ENCODE measurements at places on chromosomes 5 and 9.

DNA sequence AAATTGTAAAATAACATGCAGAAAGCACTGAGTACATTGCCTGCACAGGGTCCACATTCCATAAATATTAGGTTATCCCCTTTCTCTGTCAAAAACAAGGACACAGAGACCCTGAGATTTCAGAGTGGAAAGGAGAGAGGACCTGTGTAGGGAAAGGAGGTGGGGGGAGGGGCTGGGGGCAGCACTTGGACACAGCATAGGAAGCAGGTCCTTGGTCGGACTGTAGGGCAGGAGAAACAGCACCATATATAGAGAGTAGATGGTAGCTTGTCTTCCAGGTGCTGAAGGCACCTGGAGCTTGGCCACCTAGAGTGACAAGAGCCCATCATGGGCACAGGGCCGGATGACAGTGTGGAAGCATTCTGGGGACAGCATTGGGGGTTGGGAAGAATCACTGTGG, 2.4 kb downstream of the TPM2 start:
- no peak for DNase-seq

- DNase-seq = no peak
Measured at GRCh38 chr5:94707359-94707758, 88.9 kb downstream of the SLF1 start.

DNA sequence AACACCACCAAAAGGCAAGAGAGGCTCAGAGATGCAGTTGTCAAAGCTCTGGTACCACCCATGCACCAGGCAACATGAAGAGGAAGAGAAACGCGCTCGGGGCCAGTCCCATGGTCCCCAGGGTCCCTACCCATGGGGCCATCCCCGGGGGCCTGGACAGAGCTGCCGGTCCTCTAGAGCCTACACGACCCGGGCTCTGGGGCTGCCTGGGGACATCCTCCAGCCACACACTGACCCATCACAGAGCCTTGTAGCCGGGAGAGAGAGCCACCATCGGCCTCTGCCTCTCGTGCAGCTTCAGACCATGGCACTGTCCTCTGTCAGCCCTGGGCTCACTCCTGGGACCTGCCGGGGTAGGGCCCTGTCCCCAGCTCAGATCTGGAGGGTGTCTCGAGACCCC, 23.7 kb downstream of the VAV2 start:
- DNase-seq = no peak

GRCh38 chr5:56094579-56095361, 100.0 kb upstream of the IL6ST start:
- no peak for DNase-seq

GRCh38 chr5:76224898-76225297, 141.7 kb downstream of the SV2C start:
- DNase-seq = no peak

DNA sequence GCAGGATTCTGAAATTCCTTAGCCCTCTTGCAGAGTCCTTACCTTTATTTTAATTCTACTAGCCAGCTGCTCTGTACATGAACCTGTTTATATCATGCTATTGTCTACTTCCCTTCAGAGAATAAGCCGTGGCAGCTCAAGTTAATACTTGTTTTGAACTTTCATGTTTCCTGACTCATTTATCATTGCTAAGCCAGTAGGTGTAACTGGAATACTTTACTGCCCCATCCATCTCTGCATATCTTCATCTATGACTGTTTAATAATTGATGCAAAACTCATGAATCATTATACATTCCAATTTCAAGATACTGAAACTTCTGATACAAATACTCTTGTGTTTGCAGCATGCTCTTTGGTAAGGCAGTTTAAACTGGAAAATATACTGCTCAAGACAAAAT, 174.7 kb downstream of the PPP2R2B start:
- peak; percentile 86 for DNase-seq

DNA sequence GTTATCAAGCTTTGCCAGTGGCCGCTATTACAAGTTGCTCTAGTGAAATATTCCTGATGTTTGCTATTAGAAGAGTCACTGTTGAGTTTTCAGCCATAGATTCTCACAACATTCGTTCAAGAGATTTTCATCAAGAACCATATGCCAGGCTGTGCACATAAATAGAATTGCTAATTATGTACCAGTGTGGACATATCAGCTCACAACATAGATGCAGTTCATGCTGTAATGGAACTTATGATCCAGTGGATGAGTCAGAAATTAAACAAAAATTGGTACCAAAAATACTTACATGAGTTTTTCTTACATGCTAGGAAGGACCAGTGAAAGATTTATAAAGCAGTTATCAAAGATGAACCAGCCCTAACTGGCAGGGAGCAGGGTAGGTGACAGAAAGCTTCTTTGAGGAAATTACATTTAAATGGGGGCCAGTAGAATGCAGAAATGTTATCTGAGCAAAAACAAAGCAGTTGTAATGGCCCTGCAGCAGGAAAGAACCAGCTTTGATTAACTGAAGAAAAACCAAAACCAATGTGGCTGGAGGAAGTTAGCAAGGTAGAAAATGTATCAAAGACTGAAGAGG, 404.2 kb downstream of the DNAH5 start:
- DNase-seq = no peak

DNA sequence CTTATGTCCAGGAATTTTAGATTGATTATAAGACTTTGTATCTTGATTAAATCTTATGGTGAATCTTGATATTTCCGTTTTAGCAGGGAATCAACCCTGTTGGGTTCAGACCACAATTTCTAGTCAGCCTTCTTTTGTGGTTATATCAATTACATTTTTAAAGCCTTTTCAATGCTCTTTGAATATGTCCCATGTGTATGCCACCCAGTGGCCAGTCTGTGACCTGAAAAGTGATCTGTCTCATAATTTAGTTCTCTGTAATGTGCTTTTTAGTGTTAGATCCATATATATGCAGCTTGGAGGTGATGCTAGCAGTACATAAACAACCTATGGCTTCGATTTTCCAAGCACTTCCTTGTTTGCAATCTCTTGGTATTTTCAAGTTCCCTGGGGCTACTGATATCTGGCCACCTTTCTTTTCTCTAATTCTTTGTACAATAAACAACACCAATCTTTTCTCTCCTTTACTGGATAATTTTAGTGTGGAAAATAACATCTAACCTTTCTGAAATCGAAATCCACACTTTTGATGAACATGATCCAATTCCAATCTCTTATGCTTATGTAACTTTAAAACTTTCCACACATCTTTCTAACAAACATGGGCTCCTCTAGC, 28.8 kb downstream of the PDE8B start:
- DNase-seq = peak; percentile 13

DNA sequence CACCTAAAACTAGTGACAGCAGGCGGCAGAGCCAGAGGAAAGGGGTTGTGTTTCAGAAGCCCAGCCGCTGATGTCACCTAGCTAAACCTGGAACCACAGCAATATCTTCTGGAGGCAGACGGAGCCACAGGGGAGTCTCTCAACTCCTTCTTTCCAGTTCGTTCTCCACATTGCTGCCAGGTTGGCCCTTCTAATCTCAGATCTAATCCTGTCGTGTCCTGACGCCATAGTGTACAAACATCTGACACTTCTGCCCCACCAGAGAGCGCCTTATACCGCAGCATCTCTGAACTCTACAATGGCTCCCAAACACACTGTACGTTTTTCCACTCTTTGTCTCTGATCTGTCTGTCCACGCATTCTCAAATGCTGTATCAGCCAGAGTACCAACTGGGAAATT, 240.0 kb downstream of the SMARCA2 start:
- no peak for DNase-seq

- peak; percentile 27 for DNase-seq
Measured at GRCh38 chr5:95731571-95732554, 727 bp downstream of the RHOBTB3 start.

GRCh38 chr5:58048185-58048925, 411.5 kb downstream of the PLK2 start:
- DNase-seq = no peak

All from RWPE1 (cell line).